Sigmoid colon (tissue), 7 donors: ENCODE measurements at places on chromosomes 4 and X.
A peak's percentile ranks its signal among the peaks of the same experiment; 100 is the strongest.

DNA sequence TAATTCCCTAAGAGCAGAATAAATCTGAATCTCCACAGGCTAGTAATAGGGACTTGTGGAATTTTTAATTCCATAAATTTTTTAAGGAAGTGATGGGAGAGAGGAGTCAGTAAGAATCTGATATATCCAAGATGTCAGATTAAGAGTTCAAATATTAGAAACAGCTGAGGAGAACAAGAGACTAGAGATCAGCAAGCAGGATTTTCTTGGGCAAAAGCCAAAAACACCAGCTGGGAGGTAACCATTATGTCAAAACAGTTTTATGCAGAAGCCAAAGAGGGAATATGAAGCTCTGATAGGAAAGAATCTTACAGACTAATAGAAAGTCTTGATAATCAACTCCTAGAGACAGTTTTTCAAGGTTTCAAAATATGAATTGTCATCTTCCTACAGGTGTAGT lies 72.2 kb upstream of the RBPJ start:
- peak overlapping the region; percentile 3 for H3K27ac ChIP-seq
- peak; percentile 81 for DNase-seq
- H3K4me3 ChIP-seq = no peak overlapping the region

- H3K27ac ChIP-seq = peak overlapping the region; percentile 34
- H3K4me3 ChIP-seq = no peak overlapping the region
- no peaks in the 10 kb centered on the region for H3K36me3 ChIP-seq
- no peak for DNase-seq
Measured at GRCh38 chr4:102696758-102697157, 64.0 kb downstream of the MANBA start.

- H3K4me3 ChIP-seq = no peak overlapping the region
- no peak for DNase-seq
- no peak overlapping the region for H3K27ac ChIP-seq
- no peaks in the 10 kb centered on the region for H3K36me3 ChIP-seq
- H3K27me3 ChIP-seq = no peaks in the 10 kb centered on the region
Measured at GRCh38 chr4:48748949-48749596, 31.0 kb downstream of the FRYL start.

DNA sequence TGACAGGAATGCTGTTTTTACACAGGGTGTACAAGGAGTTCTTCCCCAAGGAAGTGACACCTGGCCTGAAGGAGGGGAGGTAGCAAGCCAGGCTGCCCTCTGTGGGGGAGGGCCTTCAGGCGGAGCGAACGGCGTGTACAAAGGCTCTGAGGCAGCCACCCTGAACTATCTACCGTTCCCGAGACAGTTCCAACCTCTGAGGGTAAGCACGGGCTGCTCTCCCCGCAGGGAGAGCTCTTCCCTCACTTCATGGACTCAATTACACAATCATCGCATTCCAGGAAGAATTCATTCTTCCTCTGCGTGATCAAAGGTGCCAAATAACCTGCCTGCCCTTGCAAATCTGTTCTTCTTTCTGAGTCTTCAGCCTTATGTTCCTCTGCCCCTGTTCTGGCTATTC lies 4.8 kb downstream of the ELK1 start:
- H3K27me3 ChIP-seq = no peaks in the 10 kb centered on the region
- no peaks in the 10 kb centered on the region for H3K36me3 ChIP-seq
- H3K4me1 ChIP-seq = no peaks in the 10 kb centered on the region
- H3K4me3 ChIP-seq = no peak overlapping the region
- no peak overlapping the region for H3K27ac ChIP-seq

DNA sequence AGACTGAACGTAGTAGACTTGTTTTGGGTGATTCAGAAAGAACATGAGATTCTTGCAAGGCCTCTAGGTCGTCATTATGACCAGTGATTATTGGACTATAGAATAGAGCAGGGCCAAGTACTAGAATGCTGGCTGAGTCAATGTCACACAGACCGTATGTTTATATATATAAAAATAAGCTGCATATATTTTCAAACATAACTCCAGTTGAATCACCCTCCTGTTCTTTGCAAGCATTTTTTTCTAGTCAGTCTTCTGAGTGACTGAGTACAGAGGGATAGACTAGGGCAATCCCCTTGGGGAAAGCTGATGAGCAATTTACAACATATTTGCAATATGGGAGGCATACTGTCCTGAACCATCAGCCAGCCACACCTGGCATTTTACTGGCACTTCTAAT lies 48.4 kb upstream of the PRPS1 start:
- no peaks in the 10 kb centered on the region for H3K4me1 ChIP-seq
- no peak for DNase-seq
- H3K4me3 ChIP-seq = no peak overlapping the region
- H3K27ac ChIP-seq = no peak overlapping the region

- no peak overlapping the region for H3K27ac ChIP-seq
- H3K4me1 ChIP-seq = no peaks in the 10 kb centered on the region
- DNase-seq = no peak
- H3K27me3 ChIP-seq = no peaks in the 10 kb centered on the region
Measured at GRCh38 chr4:161167539-161167938, 996.3 kb downstream of the FSTL5 start.

DNA sequence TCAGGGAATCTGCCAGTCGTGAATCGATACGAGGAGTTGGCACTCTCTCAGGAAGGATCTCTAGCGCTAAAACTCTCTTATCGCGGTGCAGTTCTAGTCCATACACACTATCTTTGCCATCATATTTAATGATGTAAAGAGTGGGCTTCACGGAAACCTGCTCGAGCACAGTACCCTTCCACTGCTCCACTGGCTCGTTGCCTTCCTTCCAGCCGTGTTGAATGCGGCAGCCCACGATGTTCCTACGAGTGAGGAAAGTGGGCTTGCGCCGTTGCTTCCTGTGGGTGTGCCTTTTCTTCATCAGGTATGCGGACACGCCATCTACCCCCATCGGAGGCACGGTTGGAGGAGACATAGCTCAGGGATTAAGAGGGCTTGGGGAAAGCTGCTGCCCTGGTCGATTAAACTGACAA lies 661 bp downstream of the SPIN4 start:
- H3K36me3 ChIP-seq = no peaks in the 10 kb centered on the region
- no peak for DNase-seq
- H3K27ac ChIP-seq = peak overlapping the region; percentile 83
- peak overlapping the region; percentile 46 for H3K4me3 ChIP-seq
- no peaks in the 10 kb centered on the region for H3K27me3 ChIP-seq

DNA sequence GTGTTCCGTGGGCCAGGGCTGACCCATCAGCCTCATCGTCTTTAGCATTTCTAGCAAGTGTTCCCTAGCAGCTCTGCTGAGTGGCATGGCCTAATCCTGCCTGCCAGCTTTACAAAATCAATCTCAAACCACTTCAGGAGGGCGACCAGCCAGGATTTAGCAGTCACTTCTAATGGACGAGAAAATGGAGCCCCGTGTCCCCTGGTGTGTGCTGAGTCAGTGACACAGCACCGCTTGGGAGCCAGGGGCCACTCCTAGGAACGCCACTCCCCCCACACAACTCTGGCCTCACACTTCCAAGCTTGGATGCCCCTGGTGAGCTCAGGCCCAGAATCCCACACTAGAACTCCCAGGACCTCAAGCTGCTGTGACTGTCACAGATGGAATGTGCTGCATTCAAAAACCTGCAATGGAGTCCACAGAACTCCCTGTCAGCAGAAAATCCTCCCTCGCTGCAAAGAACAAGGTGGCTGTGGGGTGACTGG lies 311.2 kb upstream of the GATB start:
- no peak overlapping the region for H3K4me3 ChIP-seq
- no peaks in the 10 kb centered on the region for H3K36me3 ChIP-seq
- DNase-seq = no peak

DNA sequence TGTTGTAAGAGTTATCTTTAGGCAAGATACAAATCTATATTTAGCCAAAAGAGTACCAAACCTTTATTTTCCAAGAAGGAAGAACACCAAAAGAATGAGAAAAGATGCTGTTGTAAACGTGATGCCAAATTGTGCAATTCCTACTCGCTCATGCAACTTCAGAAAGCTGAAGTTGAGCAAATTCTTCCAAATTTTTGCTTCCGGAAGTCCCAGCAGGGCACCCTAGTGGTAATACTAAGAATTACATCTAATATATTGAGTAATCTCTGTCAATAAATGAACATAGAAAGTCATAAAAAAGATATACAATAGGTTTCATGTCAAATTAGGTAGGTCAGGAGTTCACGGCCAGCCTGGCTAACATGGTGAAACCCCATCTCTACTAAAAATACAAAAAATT lies 36.0 kb upstream of the SMARCAD1 start:
- no peaks in the 10 kb centered on the region for H3K36me3 ChIP-seq
- H3K27me3 ChIP-seq = no peaks in the 10 kb centered on the region
- DNase-seq = no peak
- H3K4me1 ChIP-seq = no peaks in the 10 kb centered on the region
- H3K27ac ChIP-seq = no peak overlapping the region
- no peak overlapping the region for H3K4me3 ChIP-seq

DNA sequence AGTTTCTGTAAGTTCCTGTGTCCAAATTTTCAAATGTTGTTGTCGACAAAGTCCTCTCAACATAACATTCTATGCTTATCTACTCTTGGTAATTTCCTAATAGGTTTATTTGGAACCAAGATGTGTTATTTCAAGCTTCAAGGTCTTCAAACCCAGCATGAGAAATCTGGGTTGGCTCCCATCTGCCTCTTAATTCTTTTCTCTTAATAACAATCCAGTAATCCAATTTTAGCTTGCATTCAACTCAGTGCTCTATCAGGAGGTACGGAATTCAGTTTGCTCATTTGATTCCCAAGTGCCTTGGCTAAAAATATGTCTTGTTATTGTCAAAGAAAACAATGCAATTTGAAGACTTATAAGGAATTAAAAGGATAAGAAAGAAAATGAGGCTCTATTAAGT lies 235.5 kb upstream of the MID1 start:
- H3K27ac ChIP-seq = no peak overlapping the region
- H3K4me1 ChIP-seq = no peaks in the 10 kb centered on the region
- DNase-seq = no peak
- no peaks in the 10 kb centered on the region for H3K27me3 ChIP-seq
- no peaks in the 10 kb centered on the region for H3K36me3 ChIP-seq
